ENCODE measurements at places on chromosomes 5 and 9.

GRCh38 chr9:128494108-128494745 lies 10.3 kb upstream of the GLE1 start:
- DNase-seq: no peak

DNA sequence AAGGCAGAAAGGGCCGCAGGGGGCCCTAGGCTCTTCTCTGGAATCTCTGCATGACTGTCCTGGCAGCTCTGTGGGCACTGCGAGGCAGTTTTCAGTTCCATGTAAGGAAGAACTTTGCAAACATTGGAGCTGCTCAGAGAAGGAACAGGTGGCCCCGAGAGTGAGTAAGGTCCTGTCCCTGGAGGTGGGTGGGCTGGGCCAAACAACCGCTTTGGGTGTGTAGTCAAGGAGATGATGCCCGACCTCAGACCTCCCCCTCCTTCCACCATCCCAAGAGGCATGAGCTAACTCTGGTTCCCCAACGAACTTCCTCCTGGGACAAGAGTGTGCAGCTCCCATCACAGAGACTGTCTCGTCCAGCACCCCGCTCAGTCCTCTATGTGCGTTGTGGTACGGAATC lies 20.5 kb downstream of the CSF1R start:
- DNase-seq: no peak

GRCh38 chr5:124342584-124342983 lies 403.9 kb downstream of the ZNF608 start:
- no peak for DNase-seq

DNA sequence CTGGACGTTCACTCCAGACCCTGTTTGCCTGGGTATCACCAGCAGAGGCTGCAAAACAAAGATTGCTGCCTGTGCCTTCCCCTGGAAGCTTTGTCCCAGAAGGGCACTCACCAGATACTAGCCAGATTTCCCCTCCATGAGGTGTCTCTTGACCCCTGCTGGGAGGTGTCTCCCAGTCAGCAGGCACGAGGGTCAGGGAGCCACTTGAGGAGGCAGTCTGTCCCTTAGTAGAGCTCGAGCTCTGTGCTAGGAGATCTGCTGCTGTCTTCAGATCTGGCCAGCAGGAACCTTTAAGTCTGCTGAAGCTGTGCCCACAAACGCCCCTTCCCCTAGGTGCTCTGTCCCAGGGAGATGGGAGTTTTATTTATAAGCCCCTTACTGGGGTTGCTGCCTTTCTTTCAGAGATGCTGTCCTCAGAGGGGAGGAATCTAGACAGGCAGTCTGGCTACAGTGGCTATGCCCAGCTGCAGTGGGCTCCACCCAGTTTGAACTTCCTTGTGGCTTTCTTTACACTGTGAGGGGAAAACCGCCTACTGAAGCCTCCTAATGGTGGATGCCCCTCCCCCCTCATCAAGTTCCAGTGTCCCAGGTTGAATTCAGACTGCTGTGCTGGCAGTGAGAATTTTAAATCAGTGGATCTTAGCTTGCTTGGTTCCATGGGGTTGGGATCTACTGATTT lies 253.9 kb downstream of the SPATA31D1 start:
- no peak for DNase-seq

DNA sequence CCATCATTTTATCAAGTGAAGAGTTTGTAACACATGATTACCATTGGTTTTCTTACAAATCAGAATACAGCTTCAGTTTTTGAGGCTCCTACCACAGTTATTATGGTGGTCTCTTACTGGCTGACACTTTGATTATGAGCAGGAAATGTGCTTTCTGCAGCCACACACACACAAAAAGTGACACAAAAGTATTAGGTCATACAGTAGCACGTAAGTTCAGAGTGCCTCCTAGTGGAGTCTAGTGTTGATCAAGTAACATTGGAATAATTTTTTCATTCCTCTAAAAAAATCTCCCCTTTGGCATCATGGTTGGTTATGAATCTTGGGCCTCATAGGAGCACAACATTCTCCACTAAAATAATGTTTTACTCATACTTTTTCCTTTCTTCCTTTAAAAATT lies 37.6 kb downstream of the PAM start:
- DNase-seq: peak; percentile 35

All from epithelial cell of esophagus (primary cell).